A549 treated with ZK216348 at 1 μM for 4 hours (cell line): ENCODE measurements at places on chromosomes 1 and 21. TPM values are rescaled to one million over a fixed set of nuclear protein-coding genes. Genes with fewer than 3 reads are reported as not detected.

Gene AMY2A
- not detected in 5 replicates for total RNA-seq

Gene GPA33
- not detected in 5 replicates for total RNA-seq

Gene CHIT1
- total RNA-seq, result not detected in 5 replicates

Gene GPR37L1
- total RNA-seq, result 0.13 to 0.18 TPM (median 0.15 TPM) in 5 replicates

Gene ADGRB2
- 3.6 to 7.5 TPM (median 6.1 TPM) in 5 replicates for total RNA-seq

Gene PLA2G2A
- not detected in 5 replicates for total RNA-seq

Gene DNASE2B
- not detected in 5 replicates for total RNA-seq

Gene ATP1A2
- total RNA-seq, result 0.12 to 0.14 TPM (median 0.13 TPM) in 3 of 5 replicates, not detected in the others

Gene PCSK9
- 1.8 to 4.5 TPM (median 3.0 TPM) in 5 replicates for total RNA-seq

Gene S100A7
- total RNA-seq, result not detected in 5 replicates

Gene ALX3
- total RNA-seq, result not detected in 5 replicates
